ENCODE measurements at places on chromosomes 13 and 19. TPM values are rescaled to one million over a fixed set of nuclear protein-coding genes. Genes with fewer than 3 reads are reported as not detected.

DNA sequence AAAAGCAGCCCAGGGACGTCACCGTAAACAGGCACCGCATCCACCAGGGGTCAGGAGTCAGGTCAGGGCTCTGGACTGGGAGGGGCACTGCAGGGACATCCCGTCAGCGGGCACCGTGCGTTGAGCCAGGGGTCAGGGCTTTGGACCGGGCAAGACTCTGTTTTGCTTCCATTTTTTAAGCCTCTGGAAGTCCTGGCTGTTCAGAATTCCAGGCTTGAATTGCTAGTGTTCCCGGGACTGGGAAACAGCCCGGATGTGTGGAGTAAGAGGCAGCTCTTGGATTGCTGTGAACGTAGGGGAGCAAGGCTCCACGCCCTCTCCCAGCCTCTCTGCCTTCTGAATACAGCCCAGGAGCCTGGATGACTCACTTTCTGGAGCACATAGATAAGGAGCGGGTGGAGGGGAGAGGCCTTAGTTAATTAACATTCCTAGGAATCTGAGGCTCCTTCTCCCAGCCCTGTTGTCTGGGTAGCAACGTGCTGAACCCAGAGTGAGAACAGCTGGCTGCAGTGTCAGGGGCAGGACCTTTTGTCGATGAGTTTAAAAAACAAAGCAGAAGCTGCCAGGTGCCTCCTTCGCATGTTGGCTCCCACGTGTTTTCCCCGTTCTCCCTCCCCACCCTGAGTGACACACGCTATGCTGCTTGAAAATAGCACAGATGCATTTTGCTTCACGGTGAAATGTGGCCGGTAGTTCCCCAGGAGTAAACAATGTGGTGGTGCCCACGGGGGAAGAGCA lies 21.9 kb downstream of the ATP11A start:
- H3K27me3 ChIP-seq: no peaks in the 10 kb centered on the region
- H3K36me3 ChIP-seq: no peaks in the 10 kb centered on the region
- H3K4me1 ChIP-seq: peaks cover 32% of the 10 kb centered on the region
- no peak overlapping the region for H3K4me3 ChIP-seq
- DNase-seq: peak; percentile 87

DNA sequence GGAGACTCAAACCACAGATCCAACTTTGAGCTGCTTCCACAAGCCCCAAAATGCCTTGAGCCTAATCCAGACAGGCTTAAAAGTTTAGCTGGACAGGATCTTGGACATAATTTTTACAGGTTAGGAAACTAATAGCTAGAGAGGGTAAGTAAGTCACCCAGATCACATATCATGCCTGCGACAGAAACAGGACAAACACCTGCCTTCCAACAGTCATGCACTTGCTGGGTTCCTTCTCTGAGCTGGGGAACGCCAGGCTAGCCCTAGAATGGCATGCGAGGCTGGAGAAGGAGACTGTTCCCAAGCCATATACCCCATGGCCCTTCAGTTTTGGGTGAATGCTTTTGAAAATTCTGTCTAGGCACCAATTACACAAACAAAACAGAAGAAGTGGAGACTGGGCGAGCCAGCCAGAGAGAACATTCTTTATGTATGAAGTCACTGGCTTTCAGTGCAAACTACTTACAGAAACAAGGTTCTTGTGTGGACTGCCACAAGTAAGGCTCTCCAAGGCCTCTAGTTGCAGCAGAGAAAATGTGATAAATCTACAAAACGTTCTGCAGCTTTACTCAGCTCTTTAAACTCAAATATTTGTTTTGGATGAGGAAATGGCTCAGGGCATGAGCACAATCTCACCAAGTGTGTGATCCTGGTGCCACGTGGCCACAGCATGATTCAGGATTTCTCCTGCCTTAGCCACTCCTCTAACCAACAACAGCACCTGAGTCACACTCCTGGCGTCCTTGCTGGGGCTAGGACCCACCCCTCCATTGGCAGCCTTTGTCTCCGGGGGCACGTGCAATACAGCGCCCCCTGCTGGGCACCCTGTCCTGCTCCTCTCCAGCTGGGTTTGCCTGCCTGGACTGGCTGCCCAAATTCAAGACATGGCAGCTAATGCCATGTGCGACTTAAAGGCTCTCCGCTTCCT lies 73.4 kb upstream of the UBL3 start:
- peaks cover 30% of the 10 kb centered on the region for H3K4me1 ChIP-seq
- H3K4me3 ChIP-seq: no peak overlapping the region
- no peaks in the 10 kb centered on the region for H3K27me3 ChIP-seq
- no peaks in the 10 kb centered on the region for H3K36me3 ChIP-seq
- peak; percentile 58 for DNase-seq

GRCh38 chr19:15263361-15263985 lies 31.2 kb upstream of the EPHX3 start:
- no peak overlapping the region for H3K4me3 ChIP-seq
- H3K4me1 ChIP-seq: peaks cover 50% of the 10 kb centered on the region
- H3K27me3 ChIP-seq: no peaks in the 10 kb centered on the region
- H3K27ac ChIP-seq: peak overlapping the region; percentile 0
- peaks cover 4% of the 10 kb centered on the region for H3K36me3 ChIP-seq
- DNase-seq: no peak

GRCh38 chr13:50594276-50595051 lies 249.0 kb downstream of the DLEU7 start:
- H3K27me3 ChIP-seq: no peaks in the 10 kb centered on the region
- H3K27ac ChIP-seq: peak overlapping the region; percentile 16
- H3K4me1 ChIP-seq: peaks cover 21% of the 10 kb centered on the region
- DNase-seq: no peak
- no peaks in the 10 kb centered on the region for H3K36me3 ChIP-seq

GRCh38 chr13:33321686-33322542 lies 36.4 kb upstream of the STARD13 start:
- peaks cover 30% of the 10 kb centered on the region for H3K4me1 ChIP-seq
- peak overlapping the region; percentile 85 for H3K27ac ChIP-seq
- no peaks in the 10 kb centered on the region for H3K27me3 ChIP-seq
- H3K4me3 ChIP-seq: peak overlapping the region; percentile 3

- no peaks in the 10 kb centered on the region for H3K36me3 ChIP-seq
- no peaks in the 10 kb centered on the region for H3K27me3 ChIP-seq
- H3K27ac ChIP-seq: no peak overlapping the region
- no peaks in the 10 kb centered on the region for H3K4me1 ChIP-seq
Observed at GRCh38 chr13:109408591-109409382, 377.6 kb downstream of the IRS2 start.

DNA sequence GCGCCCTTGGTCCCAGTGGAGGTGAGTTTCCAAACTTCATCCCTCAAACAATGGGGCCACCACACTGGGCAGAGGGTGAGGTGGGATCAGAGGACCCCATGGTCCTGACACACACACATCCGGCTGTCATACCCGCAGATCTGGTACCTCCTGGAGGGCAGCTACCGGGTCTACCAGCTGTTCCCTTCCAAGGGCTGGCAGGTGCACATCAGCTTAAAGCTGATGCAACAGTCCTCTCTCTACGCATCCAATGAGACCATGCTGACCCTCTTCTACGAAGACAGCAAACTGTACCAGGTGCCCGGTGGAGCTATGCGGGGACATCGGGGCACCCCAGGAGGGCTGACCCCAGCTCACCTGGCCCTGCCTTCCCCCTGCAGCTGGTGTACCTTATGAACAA lies 14.0 kb upstream of the PSMD8 start:
- no peaks in the 10 kb centered on the region for H3K36me3 ChIP-seq
- no peak overlapping the region for H3K4me3 ChIP-seq
- no peaks in the 10 kb centered on the region for H3K4me1 ChIP-seq
- no peak overlapping the region for H3K27ac ChIP-seq
- no peak for DNase-seq

DNA sequence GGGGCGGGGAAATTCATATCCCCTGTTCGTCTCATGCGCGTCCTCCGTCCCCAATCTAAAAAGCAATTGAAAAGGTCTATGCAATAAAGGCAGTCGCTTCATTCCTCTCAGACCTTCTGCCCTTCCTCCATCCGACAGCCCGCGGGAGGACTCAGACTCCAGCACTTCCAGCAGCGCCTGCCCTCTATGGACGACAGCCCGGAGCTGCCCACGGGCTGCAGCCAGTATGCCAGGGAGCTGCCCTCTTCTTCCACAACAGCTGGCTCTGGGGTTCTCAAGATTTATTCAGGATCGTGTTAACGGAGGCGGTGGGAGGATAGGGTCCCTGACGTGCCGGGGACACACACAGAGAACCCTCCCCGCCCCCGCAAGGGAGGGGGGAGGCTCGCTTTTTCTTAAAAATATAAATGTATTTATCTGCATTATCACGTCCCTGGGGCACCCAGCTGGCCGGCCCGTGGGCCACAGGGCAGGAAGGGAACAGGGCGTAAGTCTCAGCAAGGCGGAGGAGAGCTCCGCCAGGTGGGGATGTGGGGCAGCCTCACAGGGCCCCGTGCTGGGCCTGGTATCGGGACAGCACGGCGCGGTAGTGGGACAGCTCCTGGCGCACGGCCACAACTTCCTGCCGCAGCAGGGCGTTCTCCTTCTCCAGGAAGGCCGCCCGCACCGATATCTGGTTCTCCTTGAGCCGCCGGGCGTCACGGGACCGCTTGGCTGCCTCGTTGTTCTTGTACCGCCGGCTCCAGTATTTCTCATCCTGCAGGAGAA lies 6.7 kb downstream of the DBP start:
- H3K36me3 ChIP-seq: no peaks in the 10 kb centered on the region
- no peak overlapping the region for H3K4me3 ChIP-seq
- peak overlapping the region; percentile 77 for H3K27ac ChIP-seq
- DNase-seq: no peak
- H3K27me3 ChIP-seq: no peaks in the 10 kb centered on the region

DNA sequence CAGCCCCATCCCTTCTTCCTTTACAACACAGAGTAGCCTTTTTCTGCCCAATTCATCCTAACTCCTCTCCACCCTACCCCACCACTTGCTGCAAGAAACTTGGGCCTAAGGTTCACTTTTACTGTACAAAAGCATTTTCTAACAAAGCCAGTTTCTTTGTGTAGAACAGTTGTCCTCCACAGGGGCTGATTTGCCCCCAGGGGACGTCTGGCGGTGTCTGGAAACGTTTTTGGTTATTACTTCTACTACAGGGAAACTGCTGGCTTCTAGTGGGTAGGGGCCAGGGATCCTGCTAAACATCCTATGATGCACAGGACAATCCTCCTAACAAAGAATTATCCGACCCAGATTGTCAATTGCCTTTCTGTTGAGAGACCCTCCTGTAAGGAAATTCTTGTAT lies 7.3 kb upstream of the LMO7 start:
- H3K27ac ChIP-seq: no peak overlapping the region
- peaks cover 12% of the 10 kb centered on the region for H3K36me3 ChIP-seq
- H3K4me3 ChIP-seq: no peak overlapping the region
- H3K27me3 ChIP-seq: no peaks in the 10 kb centered on the region
- no peaks in the 10 kb centered on the region for H3K4me1 ChIP-seq
- no peak for DNase-seq

DNA sequence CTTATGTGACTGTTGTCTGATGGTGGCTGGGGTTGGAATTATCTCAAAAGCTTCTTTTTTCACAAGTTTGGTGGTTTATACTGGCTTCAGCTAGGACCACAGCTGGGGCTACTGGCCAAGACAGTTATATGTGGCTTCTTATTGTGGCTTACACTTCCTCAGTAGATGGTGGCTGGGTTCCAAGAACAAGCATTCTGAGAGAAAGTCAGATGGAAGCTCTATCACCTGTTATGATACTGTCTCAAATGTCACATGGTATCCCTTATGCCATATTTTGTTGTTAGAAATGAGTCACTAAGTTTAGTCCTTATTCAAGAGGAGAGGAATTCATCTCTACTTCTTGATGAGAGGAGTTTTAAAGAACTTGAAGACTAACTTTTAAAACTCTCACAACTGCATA lies 41.6 kb downstream of the NDFIP2 start:
- no peak for DNase-seq
- H3K27ac ChIP-seq: no peak overlapping the region
- H3K4me3 ChIP-seq: no peak overlapping the region
- no peaks in the 10 kb centered on the region for H3K4me1 ChIP-seq

Gene CABP5
- total RNA-seq: not detected

Gene CEACAM16
- not detected for total RNA-seq

Gene ZNF578
- total RNA-seq: 2.9 TPM

Gene TSHZ3
- total RNA-seq: 22.3 TPM

Gene ATXN8OS
- not detected for total RNA-seq

Gene ZNF728
- 0.59 TPM for total RNA-seq

Gene IFI30
- 19.0 TPM for total RNA-seq
